ENCODE measurements at places on chromosomes 3 and 15.

DNA sequence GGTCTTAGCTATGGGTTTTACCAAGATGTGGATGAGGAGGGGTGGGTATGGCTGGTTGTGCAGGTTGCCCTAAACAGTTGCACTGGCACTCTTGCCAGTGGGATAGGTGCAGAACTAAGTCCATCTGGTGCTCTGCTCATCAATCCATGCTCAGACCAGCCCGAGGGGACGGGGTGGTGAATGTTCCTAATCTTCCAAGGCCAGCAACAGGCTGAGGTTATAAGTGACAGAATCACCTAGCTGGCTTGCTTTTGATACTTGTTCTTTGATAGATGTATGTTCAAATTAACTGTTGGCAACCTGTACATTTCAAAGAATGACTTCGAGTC is 53.5 kb upstream of the CCR2 start:
- no peak for DNase-seq

GRCh38 chr3:124963755-124964154 is 29.2 kb upstream of the MUC13 start:
- DNase-seq: no peak

GRCh38 chr15:83602021-83602420 is 51.9 kb upstream of the ADAMTSL3 start:
- no peak for DNase-seq

GRCh38 chr15:34341381-34342212 is 1.3 kb downstream of the NOP10 start:
- DNase-seq: no peak

Data from stimulated activated CD4-positive, alpha-beta T cell treated with anti-CD3 and anti-CD28 coated beads, Interleukin-1b, Interleukin-23, amount 100 ng/mL, for 1 hour (primary cell).